HCEC 1CT (cell line): ENCODE measurements at places on chromosomes 4 and X.

DNA sequence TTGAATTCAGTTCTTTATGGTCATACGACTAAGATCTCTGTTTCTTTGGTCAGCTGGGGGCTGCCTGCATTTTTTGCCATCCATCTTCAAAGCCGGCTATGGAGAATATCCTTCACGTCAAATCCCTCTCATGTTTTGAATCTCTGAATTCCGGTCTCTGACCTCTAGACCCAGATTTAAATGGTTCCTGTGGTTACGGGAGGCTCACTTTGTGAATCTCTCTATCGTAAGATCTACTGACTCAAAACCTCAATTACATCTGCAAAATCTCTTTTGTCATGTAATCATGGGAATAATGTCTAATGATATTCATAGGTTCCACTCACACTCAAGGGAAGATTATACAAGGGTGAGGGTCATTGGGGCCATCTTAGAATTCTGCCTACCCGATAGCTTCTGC is 5.7 kb upstream of the MPC1L start:
- no peak for DNase-seq

DNA sequence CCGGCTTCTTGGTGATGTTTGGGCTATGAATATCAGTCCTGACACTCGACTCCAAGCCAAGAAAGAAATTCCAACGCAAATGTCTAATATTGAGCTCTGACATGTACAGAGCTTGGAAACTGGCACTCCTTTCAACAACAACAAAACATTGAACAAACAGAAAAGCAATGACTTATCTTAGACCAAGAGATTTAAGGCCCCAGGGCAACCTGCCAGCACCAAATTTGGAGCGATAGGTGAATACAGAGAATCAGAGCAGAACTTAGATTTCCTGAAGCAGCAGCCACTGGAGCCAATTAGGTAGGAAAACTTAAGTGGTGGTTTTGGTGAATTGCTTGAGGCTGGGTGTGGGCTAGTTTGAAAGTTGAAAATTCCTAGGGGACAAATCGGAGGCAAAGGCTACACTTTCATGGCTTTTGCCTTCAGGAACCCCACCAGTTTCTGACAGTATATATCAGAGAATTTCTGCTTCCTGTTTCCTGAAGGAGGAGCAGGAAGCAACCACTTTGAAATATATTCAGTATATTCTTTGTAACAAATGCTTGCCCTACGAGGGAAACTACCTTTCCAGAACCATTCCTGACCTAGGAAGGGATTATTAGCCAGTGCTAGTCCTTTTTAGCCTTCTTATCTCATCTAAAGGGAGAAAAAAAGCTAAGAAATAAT is 10.1 kb upstream of the FMR1 start:
- no peak for DNase-seq

DNA sequence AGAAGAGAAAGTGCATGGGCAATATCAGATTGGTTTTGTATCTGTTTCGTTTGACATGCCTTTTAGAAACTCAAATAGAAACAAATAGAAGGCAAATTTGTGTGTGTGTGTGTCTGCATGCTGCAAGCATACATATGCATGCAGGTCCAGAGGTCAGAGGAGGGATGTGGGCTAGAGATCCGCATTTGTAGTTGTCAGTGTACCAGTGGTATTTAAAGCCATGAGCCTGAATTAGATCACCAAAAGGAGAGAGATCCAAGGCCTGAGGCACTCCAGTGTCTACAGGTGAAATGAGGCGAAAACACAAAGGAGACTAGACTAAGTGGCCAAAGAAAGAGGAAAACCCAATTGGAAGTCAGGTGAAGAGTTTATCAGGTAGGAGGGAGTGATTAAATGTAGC is 106.7 kb downstream of the CORIN start:
- no peak for DNase-seq

- DNase-seq: peak; percentile 55
Measured at GRCh38 chrX:130174045-130174704, 2.4 kb downstream of the RAB33A start.

DNA sequence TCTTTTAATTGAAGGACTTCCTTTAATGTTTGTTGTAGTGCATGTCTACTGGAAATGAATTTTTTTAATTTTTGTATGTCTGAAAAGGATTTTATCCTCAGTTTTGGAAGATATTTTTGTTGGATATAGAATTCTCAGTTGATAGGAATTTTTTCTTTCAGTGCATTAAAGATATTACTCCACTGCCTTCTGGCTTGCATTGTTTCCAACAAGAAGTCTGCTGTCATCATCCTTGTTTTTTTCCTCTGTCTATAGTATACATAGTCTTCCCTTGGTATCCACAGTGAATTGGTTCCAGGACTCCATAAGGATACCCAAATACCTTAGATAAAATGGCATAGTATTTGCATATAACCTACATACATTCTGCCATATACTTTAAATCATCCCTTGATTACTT is 33.5 kb downstream of the SCD5 start:
- DNase-seq: no peak

- DNase-seq: no peak
Measured at GRCh38 chr4:60911127-60911526, 289.0 kb upstream of the ADGRL3 start.

DNA sequence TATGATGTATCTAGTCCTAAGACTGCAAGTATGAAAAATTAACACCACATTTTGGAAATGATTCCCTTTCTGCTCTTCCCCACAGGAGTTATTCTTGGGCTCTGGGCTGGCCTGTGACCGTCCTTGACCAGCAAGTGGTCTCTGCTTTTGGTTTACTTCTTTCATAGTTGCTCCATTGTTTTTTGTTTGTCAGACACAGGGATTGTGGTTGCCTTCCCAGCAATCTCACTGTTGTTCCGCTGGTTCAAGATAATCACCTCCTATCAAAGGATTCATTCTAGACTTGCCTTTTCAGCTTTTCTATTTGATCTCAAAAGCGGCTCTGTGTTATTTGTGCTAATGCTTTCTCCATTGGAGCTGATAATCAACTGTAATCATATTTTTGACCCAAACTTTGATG is 218.8 kb downstream of the MGST2 start:
- no peak for DNase-seq

DNA sequence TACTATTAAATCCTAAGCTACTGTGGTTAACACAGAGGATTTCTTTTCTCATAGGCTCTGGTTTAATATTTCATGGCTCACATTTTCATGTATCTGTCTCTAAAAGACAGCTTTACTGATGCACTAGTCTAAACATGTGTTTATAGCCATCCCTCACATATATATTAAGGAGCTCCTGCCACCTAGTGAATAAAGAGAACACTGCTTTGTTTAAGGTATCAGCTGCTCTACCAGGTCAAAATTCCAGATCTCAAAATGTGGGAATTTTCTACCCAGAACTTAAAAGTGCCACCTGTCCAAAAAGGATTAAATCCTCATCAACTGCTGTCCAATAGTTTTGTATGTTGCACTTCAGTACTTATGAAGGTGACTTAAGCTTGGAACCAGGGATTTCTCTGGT is 188.5 kb upstream of the TEX13C start:
- DNase-seq: no peak

DNA sequence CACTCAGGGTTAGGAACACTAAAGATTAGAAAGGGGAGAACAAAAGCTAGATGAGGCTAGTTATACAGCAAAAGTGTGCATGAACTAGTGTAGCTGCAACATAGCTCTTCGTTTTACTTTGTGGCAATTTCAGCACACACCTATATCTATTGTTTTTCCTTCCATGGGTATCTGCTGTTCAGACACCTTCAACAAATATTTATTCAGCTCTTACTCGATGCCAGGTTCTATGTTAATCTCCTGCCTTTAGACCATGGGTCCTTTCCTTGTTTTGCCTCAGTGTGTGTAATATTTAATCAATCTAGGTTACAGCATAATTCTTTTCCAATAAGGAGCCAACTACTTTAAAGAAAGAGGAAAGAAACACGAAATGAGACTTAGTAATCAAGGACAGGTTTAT is 10.4 kb upstream of the FAM9A start:
- DNase-seq: no peak

DNA sequence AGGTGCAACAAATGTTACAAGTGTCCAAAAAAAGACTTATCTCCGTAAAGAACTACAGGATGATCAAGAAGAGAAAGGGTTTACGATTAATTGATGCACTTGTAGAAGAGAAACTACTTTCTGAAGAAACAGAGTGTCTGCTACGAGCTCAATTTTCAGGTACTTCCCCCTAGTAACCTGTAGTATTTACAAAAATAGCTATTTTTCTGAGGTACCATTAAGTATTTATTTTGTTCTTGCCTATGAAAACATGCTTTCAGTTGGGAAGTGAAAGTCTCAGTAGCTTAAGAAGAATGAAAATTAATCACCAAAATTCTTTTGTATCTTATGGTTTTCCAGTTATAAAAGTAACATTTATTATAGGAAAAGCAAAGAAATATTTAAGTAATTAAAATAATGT is 5.9 kb downstream of the THAP9 start:
- no peak for DNase-seq

GRCh38 chrX:129845616-129846190 is 2.0 kb upstream of the ZDHHC9 start:
- DNase-seq: no peak

GRCh38 chr4:105666693-105667092 is 41.8 kb downstream of the INTS12 start:
- peak; percentile 30 for DNase-seq

DNA sequence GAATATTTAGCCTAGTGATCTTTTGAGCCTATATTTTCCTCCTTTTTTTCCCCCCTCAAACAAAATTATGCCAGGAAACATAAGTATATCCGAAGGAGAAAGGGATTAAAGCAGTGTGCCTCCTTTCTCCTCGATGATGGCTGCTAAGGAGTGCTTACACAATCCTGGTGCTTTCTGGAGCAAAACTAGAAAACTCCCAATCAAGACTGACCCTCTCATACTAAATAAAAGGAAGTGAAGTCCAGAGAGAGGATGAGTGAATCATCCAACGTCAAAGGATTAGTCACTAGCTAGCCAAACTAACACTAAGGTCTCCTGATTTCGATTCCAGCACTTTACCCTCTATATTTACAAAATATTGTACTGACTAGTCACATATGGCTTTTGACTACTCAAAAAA is 146.8 kb downstream of the PPP3CA start:
- peak; percentile 93 for DNase-seq

DNA sequence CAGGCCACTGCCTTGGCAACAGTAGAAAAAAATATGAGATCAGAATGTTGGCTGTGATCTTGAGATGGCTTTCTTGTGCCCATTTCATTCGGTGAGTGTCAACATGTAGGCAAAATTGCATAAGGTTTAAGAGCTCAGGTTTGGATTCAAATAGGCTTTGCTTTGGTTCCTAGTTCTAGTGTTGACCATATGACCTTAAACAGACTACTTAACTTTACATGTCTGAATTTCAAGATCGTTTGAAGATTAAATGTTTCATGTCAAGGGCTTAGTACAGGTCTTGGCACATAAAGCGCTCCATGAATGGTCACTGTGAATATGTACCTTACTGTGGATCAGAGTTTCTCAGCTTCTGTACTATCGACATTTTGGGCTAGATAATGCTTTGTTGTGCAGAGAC is 204.2 kb downstream of the MGST2 start:
- DNase-seq: no peak

DNA sequence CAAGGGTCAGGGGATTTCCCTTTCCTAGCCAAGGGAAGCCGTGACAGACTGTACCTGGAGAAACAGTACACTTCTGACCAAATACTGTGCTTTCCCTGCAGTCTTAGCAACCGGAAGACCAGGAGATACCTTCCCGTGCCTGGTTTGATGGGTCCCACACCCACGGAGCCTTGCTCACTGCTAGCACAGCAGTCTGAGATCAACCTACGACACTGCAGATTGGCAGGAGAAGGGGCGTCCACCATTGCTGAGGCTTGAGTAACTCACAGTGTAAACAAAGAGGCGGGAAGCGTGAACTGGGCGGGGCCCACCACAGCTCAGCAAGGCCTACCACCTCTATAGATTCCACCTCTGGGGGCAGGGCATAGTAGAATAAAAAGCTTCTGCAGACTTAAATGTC is 48.7 kb upstream of the SRD5A3 start:
- DNase-seq: no peak

GRCh38 chr4:152289941-152290340 is 246.0 kb downstream of the FBXW7 start:
- no peak for DNase-seq

- no peak for DNase-seq
Measured at GRCh38 chrX:116694046-116694445, 231.3 kb upstream of the CT83 start.

DNA sequence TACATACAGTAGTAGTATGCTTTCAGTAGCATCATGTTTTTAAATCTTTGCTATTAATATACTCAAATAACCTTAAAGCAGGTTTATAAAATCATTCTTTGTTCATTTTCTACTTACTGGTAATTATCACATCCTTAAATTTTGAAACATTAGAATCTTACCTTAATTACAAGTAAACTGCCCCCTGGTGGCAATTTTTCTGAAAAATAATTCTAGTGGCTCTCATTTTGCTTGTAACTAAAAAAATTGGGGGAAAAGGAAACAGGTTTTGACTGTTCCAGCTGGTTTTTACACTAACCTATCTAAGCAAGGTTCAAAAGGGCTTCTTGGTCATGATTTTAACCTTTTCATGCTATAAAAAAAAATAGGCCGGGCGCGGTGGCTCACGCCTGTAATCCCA is 18.5 kb upstream of the DCAF4L1 start:
- peak; percentile 7 for DNase-seq

GRCh38 chrX:18426004-18426320 is 554 bp downstream of the CDKL5 start:
- no peak for DNase-seq

- DNase-seq: no peak
Measured at GRCh38 chrX:40749681-40750494, 14.5 kb upstream of the MED14 start.

- DNase-seq: peak; percentile 3
Measured at GRCh38 chr4:56123051-56123450, 174.3 kb downstream of the CEP135 start.

DNA sequence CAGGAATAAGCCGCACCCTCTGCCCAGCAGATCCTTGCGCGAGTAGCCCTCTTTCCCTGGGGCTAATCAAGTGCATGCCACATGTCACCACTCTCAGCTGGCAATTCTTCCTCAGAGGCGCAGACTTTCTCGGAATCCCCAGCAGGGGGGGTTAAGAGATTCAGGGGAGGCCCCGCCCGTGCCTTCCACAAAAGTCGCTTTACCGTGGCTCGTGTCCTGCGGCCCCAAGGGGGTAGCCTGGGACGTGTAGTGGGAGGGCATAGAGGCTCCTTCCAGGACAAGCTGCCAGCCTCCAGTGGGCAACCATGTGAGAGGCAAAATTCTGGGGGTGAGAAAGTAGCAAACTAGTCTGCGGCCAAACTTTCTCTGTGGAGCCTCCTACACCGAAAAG is 652 bp downstream of the SRPX start:
- peak; percentile 57 for DNase-seq

DNA sequence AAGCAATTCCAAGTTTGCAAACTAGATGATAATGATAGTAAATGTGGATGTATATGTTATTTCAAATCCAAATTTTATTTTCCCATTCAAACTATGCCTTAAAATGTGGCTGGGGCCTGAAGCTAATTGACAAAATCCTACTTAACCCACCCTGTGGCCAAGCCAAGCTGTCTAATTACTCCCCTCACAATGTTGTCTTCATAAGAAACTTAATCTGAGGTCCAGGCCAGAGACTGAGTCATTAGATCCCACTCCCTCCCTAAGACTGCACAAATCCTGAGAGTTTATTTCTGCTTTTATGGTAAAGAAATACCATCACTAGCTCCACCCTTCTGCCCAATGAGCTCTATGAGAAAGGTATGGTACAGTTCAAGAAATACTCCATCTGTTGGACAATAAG is 16.6 kb downstream of the SMPX start:
- DNase-seq: no peak
